ENCODE measurements at places on chromosomes 3 and 15. TPM values are rescaled to one million over a fixed set of nuclear protein-coding genes. Genes with fewer than 3 reads are reported as not detected.

DNA sequence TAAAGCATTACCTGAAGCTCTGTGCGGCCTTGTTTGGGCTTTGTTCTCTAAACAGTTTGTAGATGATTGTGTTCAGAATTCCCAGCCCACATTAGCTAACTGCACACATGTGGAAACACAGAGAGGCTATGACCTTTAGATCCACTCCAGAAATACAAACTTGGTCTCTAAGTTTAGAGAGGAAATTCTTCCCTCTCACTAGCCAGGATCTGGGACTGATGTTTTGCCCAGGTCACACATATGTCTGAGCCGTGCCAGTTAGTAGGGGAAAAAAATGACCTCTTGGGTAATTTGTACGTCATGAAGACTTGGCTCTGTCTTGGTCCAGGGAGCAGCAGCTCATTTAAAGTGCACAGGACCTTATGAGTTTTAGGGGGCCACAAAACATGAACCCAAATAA, 223.1 kb downstream of the RBMS3 start:
- no peak for DNase-seq

DNA sequence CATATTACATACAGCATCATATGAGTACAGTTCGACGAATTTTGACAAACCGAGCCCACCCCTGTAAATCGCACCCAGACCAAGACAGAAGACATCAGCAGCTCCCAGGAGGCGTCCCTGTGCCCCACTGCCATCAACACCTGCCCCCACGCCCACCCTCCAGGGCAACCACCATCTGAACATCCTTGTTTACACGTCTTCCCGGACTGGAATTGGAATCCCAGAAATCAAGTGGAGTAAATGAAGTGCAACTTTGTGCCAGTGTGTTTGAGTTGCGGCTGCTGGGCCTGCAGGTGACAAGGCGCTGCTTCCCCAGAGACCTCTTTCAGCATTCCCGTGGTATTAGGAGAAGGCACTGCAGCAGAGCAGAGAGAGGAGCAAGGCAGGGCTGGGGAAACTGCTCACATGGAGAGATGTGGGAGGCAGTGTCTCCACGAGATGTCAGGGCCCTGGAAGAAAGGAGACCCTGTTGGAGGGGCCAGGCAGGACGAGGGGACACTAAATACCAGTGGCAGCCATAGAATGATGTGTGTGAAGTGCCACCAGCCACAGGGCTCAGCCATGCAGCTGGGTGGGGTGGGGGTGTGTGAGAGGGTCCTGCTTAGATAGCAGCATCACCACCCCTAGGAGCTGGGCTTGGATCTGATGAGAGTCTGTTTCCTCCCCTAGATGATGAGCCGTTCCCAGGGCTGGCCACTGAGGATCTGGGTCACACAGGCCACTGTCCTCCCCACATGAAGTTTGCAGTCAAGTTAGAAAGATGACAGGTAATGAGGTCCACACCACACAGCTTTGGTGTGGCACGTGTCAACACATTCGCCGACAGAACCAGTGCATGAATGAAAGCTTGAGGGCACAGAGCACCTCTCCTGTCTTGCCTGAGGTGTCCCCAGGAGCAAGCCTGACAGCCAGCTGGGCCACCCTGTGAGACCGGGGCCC, 33.4 kb upstream of the PCSK6 start:
- no peak for DNase-seq

Gene ATP13A5
- not detected for total RNA-seq

DNA sequence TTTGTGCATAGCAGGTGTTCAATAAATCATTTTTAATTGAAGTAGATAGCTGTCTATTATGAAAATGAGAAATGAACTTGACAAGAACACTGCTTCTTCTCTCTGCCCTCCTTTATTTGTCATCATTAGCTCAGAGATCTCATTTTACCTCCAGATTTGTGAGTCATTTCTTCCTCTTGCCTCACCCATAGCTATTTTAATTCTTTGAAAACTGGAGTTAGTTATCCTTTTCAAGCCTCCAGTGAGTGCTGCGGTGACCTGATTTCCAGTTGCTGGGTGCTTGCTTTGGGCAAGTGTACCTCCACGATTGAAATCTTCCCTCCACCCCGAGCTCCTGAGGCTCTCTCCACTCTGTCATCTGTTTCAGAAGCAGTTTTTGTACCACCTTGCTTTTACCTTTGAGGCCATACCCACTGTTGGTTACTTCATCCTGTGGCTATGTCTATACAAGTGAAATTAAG, 114.6 kb downstream of the NFKBIZ start:
- no peak for DNase-seq

DNA sequence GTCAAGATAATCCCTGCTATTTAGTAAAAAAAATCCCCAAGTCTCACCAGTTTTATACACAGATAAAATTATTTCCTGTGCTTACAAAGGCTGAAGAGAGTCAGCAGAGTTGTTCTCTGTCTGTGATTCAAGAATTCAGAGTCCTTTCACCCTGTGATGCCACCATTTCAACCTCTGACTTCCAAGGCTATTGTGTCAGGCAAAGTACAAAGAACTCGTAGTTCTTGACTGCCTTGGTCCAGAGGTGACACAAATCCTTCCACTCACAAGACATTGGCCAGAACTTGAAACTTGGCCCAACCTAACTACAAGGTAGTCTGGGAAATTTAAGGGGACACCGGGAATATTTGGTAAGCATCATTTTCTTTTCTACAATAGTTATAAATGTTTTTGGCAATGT, 34.9 kb upstream of the CMC1 start:
- no peak for DNase-seq

DNA sequence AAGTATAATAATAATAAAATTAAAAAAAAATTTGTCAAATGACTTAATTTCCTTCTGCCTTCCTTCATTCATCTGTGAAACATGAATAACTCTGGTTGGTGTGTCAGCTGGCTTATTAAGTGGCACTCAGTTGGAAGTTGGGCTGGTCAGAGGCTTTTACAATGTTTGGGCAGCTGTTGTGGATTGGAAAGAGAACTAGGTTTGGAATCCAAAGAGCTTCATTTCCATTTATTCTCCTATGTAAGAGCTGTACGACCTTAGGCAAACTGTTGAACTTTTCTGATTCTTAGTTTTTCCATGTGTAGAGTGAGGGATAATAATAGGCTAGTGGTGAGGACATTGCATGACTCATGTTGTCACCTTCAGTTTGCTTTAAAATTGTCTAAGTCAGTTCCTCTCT, 606.7 kb downstream of the PDCD6IP start:
- DNase-seq, result no peak

DNA sequence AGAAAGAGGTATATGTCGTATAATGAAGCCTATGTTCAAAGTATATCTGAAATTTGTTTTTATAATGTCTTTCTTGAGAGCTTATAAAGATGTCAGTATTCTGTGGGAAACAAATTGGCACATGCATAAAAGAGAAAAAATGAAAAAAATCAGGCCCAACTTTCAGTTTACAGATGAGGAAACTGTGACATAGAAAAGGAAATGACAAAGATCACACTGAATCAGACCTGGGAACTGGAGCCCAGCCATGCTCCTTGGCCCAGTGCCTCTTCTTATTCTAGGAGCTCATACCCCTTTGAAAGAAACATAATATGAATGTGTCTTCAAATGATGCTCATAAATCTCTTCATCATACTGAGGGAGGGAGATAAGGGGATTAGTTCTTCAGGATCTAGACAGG, 48.4 kb downstream of the TMEM44 start:
- DNase-seq, result no peak

GRCh38 chr3:168065569-168065968, 30.2 kb downstream of the GOLIM4 start:
- DNase-seq, result no peak

Measured in epithelial cell of proximal tubule (primary cell).